Esophagus squamous epithelium (tissue), 5 donors: ENCODE measurements at places on chromosomes 7 and 10.

- no peak for DNase-seq
These were observed 9.9 kb upstream of the PRKAG2 start for GRCh38 chr7:151886783-151887182.

- no peak for DNase-seq
These were observed 93.1 kb upstream of the SLC26A5 start for GRCh38 chr7:103538964-103539709.

GRCh38 chr10:7956508-7956907 lies 98.0 kb upstream of the GATA3 start:
- no peak for DNase-seq

DNA sequence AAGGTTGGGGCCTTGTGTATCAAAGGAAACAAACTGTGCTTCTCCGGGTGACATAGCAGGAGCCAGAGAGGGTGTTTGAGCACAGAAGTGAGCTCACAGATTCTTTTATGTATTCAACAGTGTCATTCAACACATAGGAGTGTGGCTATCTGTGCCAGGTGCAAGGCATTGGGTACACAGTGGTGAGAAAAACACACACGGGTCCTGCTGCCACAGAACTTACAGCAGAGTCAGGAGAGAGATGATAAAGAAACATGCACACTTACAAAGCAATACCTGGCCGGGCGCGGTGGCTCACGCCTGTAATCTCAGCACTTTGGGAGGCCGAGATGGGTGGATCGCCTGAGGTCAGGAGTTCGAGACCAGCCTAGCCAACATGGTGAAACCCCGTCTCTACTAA lies 16.3 kb upstream of the ECHDC3 start:
- no peak for DNase-seq

GRCh38 chr10:103044942-103045489 lies 126.9 kb downstream of the CNNM2 start:
- DNase-seq, result no peak

DNA sequence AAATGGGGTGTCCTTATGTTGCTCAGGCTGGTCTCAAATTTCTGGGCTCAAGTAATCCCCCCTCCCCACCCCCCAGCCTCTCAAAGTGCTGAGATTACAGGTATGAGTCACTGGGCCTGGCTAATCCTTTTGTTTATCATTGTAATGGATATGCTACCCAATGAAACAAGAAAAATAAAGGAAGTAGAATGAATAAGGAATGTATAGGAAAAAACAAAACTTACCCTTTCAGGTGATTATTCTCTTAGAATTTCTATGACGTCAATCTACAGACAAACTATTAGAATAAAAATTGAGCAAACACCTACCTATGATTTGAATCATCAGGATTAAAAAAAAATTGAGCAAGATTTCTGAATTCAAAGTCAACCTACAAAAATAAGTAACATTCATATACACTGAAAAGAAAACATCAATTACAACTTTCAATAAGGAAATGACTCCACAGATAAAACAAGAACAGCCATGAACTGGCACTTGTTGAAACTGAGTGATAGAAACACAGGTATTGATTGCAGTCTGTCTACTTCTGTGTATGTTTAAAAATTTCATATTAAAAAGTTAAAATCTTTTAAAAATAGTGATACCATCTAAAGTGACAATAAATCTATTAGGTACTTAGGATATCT lies 12.2 kb downstream of the ADAM12 start:
- DNase-seq, result no peak

- DNase-seq, result no peak
These were observed 263.0 kb upstream of the ZWINT start for GRCh38 chr10:56624082-56624481.

- no peak for DNase-seq
These were observed 258.0 kb upstream of the PRKCQ start for GRCh38 chr10:6838118-6838517.

DNA sequence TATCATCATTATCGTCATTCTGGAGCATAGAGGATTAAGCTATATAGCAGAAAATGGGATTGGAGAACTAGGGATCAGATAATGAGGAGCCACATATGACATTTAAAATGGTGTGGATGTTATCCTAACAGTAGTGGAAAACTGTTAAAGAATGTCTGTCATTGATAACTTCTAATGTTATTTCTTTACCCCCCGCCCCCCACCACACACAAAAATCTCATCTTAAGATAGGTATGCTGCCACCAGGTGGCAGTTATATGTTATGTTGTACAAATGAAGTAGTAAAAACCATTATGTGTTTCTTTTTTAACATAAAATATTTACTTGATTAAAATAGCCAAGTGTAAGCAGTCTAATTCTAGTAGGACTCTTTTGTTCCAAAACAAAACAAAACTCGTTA lies 13.0 kb downstream of the AKAP9 start:
- no peak for DNase-seq

DNA sequence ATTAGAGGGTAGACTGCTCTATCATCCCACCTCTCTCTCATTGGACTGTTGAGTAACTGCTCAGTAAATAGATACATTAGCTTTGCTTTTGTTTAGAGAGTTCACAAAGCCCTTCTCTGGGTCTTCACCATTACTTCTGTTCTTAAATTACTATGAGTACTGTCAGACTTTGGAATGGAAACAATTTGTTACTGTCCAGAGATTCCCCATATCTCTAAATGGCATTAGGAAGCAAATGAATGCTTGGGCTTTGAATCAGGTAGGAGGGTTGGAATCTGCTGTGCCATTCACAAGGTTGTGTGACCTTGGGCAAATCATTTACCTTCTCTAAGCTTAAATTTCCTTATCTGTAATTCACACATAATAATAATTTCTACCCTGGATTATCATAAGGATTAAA lies 541.0 kb upstream of the FZD8 start:
- no peak for DNase-seq

DNA sequence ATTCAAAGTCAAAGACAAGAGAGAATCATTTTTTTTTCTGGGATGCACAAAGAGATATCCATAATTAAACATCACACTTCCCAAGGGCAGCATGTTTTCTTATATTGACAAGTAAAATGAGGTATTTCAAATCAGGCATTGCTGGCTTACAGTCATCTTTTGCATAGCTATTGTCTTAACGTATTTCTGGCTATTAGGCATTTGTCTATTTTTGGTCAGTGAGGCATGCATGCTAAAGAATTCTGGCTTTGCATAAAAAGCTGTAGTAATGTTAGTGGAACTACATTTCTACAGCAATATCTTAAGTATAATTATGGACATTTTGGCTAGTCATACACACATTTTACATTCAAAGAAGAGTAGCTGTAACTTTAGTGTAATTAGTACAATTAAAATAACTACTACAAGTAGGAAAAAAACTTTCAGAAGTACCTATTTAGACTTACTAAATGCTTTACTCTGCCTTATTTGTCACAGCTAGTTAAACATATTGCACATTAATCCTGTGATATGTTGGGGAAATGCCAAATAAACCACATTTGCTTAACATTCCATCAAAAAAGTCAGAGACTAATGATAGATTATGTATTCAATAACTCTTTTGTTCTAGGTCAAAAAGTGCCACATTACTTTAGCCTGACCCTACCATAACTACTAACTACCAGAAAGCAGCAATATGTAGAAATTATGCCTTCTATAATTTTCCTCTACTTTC lies 76.4 kb downstream of the RELN start:
- no peak for DNase-seq

- no peak for DNase-seq
These were observed 472.0 kb upstream of the AKR1E2 start for GRCh38 chr10:4353964-4354363.

- no peak for DNase-seq
These were observed 16.4 kb upstream of the ABCA13 start for GRCh38 chr7:48154792-48155413.

- DNase-seq, result no peak
These were observed 129.2 kb downstream of the ADCY1 start for GRCh38 chr7:45703373-45703821.

DNA sequence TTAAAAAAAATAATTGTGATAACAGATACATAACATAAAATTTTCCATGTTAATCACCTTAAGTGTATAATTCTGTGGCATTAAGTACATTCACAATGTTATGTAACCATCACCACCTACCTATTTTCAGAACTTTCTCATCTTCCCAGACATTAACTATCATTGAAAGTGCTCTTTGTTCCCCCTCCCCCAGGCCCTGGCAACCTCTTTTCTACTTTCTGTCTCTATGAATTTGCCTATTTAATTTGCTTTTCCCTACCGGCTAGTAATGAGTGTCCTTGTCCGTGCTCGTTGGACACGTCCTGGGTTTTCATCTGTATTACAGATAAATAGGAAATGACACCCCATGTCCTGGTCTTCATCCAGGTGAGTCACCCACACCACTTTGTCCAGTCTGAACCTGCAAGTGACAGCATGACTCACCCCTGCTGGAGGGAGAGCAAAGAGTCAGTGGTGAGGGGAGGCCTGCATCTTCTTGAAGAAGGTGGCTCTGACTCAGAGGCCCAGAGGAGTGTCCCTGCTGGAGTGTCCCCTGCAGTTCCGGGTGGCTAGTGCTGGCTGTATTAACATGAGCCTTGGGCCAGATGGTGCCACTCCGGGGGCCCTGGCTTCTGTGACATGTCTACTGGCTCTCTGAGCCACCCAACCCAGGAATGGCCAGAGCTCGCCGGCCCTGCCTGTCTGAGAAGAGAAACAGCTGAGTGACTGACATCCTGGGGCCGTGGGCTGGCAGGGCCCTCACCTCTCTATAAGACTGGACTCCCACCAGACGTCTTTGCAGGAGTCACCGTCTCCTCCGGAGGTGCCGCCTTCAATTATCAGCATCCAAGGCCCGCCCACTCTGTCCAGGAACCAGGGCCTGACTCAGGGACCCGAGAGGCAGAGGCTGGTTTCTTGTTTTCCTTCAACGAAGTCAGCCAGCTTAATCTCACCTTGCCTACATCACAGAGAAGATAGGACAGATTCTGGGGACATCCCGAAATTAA lies 503.2 kb upstream of the MKI67 start:
- DNase-seq, result no peak

GRCh38 chr10:94428766-94429707 lies 26.7 kb downstream of the TBC1D12 start:
- DNase-seq, result no peak

DNA sequence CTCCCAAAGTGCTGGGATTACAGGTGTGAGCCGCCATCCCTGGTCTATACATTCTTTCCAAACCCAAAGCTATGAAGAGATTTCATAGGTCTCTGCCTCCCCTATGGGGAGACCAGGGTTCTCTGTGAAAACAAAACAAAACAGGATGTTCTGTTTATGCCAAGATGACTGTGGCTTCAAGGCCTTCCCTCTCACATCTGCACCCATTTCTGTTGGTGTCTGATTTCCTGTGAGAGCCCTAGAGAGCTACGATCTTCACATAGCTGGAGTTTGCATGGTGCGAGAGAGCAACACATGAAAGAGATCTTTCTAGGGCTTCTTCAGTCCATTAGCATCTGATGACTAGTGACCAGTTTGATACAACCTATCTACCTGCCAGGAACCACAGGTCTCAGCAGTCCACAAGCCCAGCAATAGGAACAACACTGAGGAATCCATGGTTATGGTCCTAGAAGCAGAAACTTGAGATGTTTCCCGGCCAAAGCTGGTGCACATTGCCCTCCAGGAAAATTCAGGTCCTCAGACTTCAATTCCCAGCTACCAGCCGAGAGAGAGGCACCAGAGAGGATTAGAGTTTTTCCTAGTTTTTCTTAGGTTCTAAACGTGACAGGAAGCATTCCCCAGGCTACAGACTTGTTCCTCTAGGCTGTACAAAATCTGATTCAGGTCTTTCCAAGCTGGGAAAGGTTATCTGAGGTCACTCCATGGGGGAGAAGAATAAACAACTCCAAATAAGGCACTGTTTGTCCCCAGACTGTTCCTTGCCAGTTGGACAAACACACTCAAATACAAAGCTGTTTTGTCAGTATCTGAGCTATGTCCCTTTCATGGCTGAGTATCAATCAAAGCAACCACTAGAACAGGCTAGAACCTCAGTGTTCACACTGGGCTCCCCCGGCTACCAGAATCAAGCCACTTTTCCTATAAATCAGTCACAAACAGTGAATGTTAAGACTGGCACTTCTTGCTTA lies 259.7 kb downstream of the CALN1 start:
- DNase-seq, result no peak

DNA sequence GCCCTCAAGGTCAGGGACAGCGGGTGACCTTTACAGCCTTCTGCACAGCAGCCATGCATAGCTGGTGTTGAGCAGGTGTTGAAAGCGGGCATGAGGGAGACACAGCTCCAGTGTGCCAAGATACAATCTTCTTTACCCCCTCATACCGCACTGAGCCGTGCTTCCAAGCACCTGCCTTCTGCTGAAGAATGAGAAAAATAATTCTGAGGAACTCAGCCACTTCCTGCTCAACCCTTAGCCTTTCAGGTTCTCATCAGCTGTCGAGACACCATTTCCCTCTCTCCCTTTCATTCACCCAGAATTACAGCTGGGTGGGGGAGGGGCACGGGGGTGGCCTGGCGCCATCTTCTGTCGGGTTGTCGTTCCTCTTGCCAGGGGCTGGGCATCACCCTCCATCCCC lies 58.6 kb downstream of the COL13A1 start:
- DNase-seq, result no peak

DNA sequence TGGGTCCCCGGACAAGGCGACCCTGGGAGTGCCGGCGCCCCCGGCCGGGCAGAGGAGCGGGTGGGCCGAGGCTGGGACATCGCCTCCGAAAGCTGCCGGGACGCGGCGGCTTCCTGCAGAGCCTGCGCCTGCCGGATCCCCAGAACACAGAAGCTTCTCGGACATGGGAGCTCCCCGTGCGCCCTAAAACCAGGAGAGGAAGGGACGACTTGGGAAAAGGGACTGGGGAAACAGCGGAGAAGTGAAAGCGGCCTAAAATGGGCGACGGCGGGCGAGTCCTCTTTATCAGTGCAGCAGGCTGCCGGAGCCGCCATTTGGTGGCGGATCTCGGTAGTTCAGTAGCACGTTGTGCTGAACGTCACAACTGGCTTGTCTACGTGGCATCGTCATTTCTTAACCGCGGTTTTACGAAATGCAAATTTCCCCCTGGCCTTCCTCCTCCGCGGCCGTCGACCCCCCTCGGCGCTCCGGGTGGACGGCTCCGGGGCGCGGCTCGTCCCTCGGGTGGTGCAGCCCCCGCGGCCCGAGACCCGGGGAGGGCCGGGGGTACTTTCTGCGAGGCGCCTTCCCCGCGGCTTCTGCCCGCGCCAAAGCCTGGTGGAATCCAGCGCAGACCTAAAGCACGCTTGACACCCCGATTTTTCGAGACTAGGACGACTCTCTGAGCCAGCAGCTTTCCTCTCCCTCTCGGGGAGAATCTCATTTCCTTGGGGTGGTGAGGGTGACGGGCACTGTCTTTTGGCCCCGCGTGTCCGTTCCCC lies 9.9 kb upstream of the SPAG6 start:
- DNase-seq, result no peak

GRCh38 chr10:132463333-132464255 lies 66.6 kb downstream of the PWWP2B start:
- DNase-seq, result no peak
